CD14-positive monocyte (primary cell): ENCODE measurements at places on chromosomes 3 and 15.
A peak's percentile ranks its signal among the peaks of the same experiment; 100 is the strongest.

- DNase-seq = no peak
These were observed 185.4 kb downstream of the NTRK3 start for GRCh38 chr15:88071141-88071540.

- DNase-seq = no peak
These were observed 15.5 kb upstream of the CPEB1 start for GRCh38 chr15:82662641-82663040.

GRCh38 chr15:69061414-69061842, 46.9 kb downstream of the NOX5 start:
- no peak for DNase-seq

- DNase-seq = no peak
These were observed 30.5 kb downstream of the ACAN start for GRCh38 chr15:88833731-88834100.

- no peak for DNase-seq
These were observed 32.3 kb downstream of the PSTPIP1 start for GRCh38 chr15:77027111-77027696.

DNA sequence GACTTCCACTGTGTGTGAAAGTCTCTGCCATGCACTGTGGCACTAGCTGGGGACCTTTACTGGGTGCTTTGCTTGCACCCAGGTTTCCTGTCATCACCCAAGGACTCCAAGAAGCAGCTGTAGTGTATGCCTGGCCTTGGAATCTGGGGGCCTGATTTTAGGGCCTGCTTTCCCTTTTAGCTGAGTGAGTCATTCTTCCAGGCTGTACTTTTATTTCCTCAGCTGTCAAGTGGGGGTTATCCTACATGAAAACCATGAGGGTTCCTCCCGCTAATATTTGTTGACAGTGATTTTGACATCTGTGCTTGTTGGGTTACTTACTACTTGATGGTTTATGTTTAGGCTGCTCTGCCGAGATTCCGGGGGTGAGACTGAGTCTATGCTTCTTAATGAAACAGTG, 18.5 kb downstream of the GORASP1 start:
- no peak for DNase-seq

DNA sequence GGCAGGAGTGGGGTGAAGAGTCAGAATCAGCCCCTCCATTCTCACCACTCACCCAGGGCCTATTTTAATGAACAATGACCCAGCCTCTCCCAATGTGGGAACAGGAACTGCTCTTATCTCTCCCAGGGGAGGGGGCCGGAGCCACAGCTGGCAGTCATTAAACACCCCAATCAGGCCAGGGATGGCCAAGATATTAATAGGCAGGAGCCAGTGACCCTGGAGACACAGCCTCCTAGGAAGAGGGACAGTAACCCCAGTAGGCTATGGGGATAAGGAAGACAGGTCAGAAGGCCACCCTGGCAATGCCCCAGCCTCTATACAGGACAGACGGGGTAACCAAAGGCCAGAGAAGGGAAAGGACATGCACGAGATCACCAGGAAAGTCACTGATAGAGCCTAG, 38.6 kb downstream of the VIPR1 start:
- DNase-seq = no peak

GRCh38 chr15:68601206-68602197, 22.7 kb downstream of the CORO2B start:
- no peak for DNase-seq

DNA sequence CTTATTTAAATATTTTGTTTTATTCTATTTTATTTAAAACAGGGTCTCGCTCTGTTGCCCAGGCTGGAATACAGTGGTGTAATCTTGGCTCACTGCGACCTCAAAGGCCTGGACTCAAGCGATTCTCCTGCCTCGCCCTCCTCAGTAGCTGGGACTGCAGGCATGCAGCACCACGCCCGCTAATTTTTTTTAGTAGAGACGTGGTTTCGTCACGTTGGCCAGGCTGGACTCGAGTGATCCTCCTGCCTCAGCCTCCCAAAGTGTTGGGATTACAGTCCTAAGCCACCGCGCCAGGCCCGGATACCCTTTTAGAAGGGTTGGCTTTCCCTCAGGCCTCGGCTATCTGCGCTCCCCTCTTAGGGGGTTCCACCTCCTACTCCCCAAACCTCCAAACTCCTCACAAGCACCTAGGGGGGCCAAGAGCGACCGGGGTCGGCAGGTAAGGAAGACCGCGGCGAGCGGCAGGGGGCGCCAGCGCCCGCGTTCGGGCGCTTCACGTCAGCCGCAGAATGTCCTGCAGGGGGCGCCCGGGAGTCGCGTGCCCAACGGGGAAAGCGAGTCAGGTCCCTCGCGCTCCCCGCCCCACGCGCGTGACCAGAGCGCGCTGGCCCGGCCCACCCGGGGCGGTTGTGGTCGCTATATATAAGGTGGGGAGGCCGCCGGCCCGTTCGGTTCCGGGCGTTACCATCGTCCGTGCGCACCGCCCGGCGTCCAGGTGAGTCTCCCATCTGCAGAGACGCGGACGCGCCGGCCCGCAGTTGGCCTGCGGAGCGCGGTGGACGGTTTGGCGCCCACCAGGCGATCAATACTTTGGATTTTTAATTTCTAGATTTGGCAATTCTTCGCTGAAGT, 51.8 kb upstream of the GATM start:
- DNase-seq = peak; percentile 89

- no peak for DNase-seq
These were observed 41.9 kb downstream of the SETD5 start for GRCh38 chr3:9439331-9439730.

GRCh38 chr3:124837065-124837464, 50.1 kb downstream of the ITGB5 start:
- no peak for DNase-seq

DNA sequence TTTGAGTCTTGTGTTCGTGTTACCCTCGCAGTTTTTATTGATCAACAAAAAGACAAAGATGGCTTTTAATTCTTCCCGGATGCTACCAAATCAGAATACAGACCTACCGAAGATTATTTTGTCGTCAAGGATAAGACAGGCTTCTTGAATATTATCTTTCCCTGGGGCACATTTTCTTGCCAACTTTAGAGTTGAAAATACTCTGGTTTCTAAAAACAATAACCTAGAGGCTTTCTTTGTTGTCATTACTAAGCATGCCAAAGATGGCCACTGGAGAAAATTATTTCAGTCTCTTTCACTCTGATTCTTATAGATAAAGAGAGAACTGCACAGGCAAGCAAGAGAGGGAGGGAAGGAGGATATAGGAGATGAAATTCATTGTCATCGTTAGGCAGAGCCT, 33.9 kb downstream of the OXNAD1 start:
- no peak for DNase-seq

- DNase-seq = no peak
These were observed 85.7 kb downstream of the VGLL4 start for GRCh38 chr3:11558002-11558401.
